ENCODE measurements at places on chromosomes 4 and X. TPM values are rescaled to one million over a fixed set of nuclear protein-coding genes. Genes with fewer than 3 reads are reported as not detected.
A peak's percentile ranks its signal among the peaks of the same experiment; 100 is the strongest.

Gene LRBA
- total RNA-seq = 62.4 TPM

DNA sequence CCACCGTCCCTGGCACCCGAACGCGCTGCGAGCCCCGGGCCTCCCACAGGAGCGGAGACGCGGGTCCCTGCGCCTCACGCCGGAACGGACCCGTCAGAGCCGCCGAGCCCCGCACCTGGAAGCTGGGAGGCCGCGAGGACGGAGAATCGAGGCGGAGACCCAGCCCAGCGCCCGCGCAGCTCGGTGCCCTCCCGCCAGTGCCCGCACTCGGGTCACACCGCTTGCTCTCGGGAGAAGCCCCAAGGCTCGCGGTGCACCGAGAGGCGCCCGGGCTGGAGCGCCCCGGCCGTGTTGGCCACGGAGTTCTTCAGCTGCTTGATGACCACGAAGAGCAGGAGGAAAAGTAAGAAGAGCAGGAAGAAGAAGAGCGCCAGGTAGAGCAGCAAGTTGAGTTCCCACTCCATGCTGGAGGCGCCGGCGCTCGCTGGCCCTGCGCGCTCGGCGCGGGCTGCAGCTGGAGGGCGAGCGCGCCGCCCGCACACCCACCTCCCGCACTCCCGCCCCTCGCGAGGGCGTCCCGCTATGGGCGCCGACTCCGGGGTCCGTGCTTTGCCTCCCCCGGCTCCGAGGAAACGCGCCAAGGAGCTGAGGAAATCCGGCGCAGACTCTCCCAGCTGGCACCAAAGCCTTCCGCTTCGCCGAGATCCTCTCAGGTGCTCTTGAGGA, at the start of gene SMIM43:
Gene SMIM43 (minus strand): TSS at position 463 of the 666 bp plus-strand sequence. CDS start 59 bp downstream, at position 404.
- DNase-seq = no peak
- no peaks in the 10 kb centered on the region for H3K36me3 ChIP-seq
- peak within 1 kb of the TSS; percentile 54 for H3K4me3 ChIP-seq
- no peak within 1 kb of the TSS for H3K27ac ChIP-seq

Gene CORIN
- total RNA-seq = not detected

- no peak overlapping the region for H3K27ac ChIP-seq
- no peaks in the 10 kb centered on the region for H3K36me3 ChIP-seq
- no peaks in the 10 kb centered on the region for H3K4me1 ChIP-seq
- H3K4me3 ChIP-seq = no peak overlapping the region
- no peak for DNase-seq
Measured at GRCh38 chrX:70808942-70809940, 99.3 kb downstream of the TEX11 start.

Gene ADH7
- total RNA-seq = not detected

GRCh38 chr4:123399627-123400358, 3.2 kb downstream of the SPRY1 start:
- H3K4me1 ChIP-seq = peaks cover 27% of the 10 kb centered on the region
- H3K36me3 ChIP-seq = peaks cover 32% of the 10 kb centered on the region
- H3K4me3 ChIP-seq = peak overlapping the region; percentile 83
- peak overlapping the region; percentile 86 for H3K27ac ChIP-seq
- no peak for DNase-seq

DNA sequence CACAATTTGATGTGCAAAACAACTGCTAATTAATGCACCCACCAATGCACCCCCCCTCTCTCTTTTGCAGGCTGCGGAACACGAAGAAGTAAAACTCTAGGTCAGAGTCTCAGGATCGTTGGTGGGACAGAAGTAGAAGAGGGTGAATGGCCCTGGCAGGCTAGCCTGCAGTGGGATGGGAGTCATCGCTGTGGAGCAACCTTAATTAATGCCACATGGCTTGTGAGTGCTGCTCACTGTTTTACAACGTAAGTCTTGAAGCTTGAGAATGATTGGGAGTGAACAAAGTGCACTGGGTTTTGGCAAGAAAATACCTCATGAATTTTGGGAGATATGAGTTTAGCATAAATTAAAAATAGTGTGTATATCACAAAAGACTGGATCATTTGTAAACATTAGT, 28.9 kb downstream of the TMPRSS11E start:
- H3K27me3 ChIP-seq = no peaks in the 10 kb centered on the region
- DNase-seq = no peak

DNA sequence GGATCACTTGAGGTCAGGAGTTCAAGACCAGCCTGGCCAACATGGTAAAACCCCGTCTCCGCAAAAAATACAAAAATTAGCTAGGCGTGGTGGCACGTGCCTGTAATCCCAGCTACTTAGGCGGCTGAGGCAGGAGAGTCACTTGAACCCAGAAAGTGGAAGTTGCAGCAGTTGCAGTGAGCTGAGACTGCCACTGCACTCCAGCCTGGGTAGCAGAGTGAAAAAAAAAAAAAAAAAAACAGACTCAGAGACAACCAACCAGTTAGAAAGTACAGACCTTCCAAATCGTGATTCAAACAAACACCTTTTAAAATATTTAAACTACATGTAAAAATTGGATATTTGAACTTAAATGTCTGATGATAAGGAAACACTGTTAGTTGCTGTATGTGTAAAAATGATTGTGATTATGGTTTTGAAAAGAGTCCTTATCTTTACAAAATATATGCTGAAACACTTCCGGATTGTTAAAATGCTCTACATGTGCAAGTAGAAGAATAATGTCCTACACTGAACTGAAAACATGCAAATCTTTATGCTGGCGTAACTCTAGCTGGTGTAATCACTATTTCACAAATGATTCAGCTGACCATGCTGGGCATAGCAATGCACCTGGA, 37.8 kb downstream of the SH3KBP1 start:
- no peaks in the 10 kb centered on the region for H3K27me3 ChIP-seq
- peaks cover 7% of the 10 kb centered on the region for H3K36me3 ChIP-seq
- H3K27ac ChIP-seq = peak overlapping the region; percentile 58
- peaks cover 39% of the 10 kb centered on the region for H3K4me1 ChIP-seq
- DNase-seq = no peak

GRCh38 chr4:171979461-171979860, 166.3 kb downstream of the GALNTL6 start:
- no peak overlapping the region for H3K27ac ChIP-seq
- H3K27me3 ChIP-seq = no peaks in the 10 kb centered on the region

GRCh38 chr4:103773691-103774231, 54.0 kb upstream of the TACR3 start:
- DNase-seq = no peak
- H3K36me3 ChIP-seq = no peaks in the 10 kb centered on the region
- H3K27ac ChIP-seq = no peak overlapping the region

Gene RHOXF2
- not detected for total RNA-seq

Gene CPZ
- total RNA-seq = not detected

DNA sequence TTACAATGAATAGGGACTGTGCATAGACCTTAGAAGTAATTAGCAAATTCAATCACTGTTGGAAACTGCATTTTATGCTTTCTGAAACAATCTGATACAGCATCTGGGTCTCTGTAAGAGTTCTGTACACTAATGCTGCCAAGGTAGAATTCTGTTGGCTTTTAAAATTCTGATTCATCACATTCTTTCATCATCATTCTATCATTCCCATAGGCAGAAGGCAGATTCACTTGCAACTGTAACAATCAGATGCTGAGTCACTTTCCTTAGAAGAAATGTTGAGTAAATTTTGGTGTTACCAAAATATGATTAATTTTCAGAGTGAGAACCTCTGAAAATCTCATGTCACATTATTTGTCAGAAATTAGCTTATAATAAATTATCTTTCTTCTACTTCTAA, 267.2 kb downstream of the MAPK10 start:
- no peaks in the 10 kb centered on the region for H3K36me3 ChIP-seq
- H3K4me3 ChIP-seq = no peak overlapping the region
- no peaks in the 10 kb centered on the region for H3K4me1 ChIP-seq

GRCh38 chrX:106341823-106342222, 173.7 kb downstream of the PWWP3B start:
- H3K36me3 ChIP-seq = no peaks in the 10 kb centered on the region
- no peak overlapping the region for H3K27ac ChIP-seq
- H3K4me1 ChIP-seq = no peaks in the 10 kb centered on the region
- H3K4me3 ChIP-seq = no peak overlapping the region
- H3K27me3 ChIP-seq = no peaks in the 10 kb centered on the region

Gene TEX11
- total RNA-seq = not detected

GRCh38 chrX:34578237-34578636, 78.8 kb downstream of the TMEM47 start:
- H3K27ac ChIP-seq = no peak overlapping the region
- no peaks in the 10 kb centered on the region for H3K36me3 ChIP-seq
- H3K4me3 ChIP-seq = no peak overlapping the region
- H3K27me3 ChIP-seq = no peaks in the 10 kb centered on the region
- no peaks in the 10 kb centered on the region for H3K4me1 ChIP-seq

- peaks cover 13% of the 10 kb centered on the region for H3K27me3 ChIP-seq
- no peak for DNase-seq
- no peak overlapping the region for H3K27ac ChIP-seq
- H3K4me3 ChIP-seq = no peak overlapping the region
- H3K4me1 ChIP-seq = no peaks in the 10 kb centered on the region
Measured at GRCh38 chrX:152899111-152899873, 1.4 kb downstream of the ZNF185 start.

Gene RAB39B
- total RNA-seq = 13.6 TPM

DNA sequence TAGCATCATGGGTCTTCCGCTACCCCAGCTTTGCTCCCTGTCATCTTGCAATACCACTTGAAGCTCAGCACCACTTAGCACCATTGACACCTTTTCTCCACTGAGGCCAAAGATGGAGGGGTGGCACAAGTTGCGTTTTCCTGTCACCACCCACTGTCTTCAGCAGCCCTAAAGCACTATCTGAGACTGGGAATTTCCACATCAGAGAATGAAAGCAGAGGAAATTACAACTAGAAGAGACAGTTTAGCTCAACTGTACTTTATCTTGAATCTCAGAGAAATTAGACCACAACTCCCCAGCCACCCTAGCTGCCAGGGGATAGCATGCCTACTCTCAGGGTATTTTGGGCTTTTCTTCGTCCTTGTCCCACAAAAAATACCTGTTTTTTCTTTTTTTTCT, 111.0 kb downstream of the DDIT4L start:
- DNase-seq = no peak
- H3K4me3 ChIP-seq = no peak overlapping the region
- H3K4me1 ChIP-seq = peaks cover 21% of the 10 kb centered on the region
- H3K27me3 ChIP-seq = peaks cover 12% of the 10 kb centered on the region
- H3K36me3 ChIP-seq = no peaks in the 10 kb centered on the region

DNA sequence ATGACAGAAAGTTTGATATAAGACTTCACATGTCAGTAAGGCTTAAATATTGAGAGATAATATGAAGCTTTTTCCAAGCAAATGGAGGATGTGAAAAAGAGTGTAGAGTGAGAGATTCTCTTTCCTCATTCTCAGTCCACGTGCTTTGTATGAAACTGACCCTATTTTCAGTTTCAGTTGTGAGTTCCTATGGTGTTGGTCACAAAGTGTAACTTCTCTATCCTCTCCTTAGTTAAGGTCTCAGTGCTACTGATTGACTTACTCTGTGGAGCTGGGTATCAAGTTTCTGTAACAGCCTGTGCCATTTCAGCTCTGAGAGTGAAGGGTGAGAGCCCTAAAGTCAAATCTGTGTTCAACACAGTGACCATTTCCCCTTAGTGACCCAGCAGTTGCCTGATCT, 277.2 kb downstream of the EPHA5 start:
- no peak for DNase-seq
- no peak overlapping the region for H3K4me3 ChIP-seq
- H3K27ac ChIP-seq = no peak overlapping the region
- no peaks in the 10 kb centered on the region for H3K27me3 ChIP-seq
- H3K4me1 ChIP-seq = no peaks in the 10 kb centered on the region
- H3K36me3 ChIP-seq = no peaks in the 10 kb centered on the region

DNA sequence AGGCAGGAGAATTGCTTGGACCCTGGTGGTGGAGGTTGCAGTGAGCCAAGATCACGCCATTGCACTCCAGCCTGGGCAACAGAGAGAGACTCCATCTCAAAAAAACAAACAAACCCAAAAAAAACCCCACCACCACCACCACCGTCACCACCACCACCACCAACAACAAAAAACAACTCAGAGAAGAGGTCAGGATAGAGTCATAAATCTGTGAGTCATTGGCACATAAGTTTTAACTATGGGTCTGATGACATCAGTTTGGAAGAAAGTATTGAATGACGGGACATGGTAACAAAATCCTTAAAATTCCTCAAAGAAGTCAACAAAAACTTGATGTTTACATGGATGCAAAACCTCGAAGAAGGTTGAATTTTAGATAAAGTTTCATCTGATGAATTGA, 288.0 kb upstream of the SFRP2 start:
- no peaks in the 10 kb centered on the region for H3K36me3 ChIP-seq
- no peak overlapping the region for H3K4me3 ChIP-seq
- H3K4me1 ChIP-seq = peaks cover 5% of the 10 kb centered on the region
- no peak for DNase-seq

Gene STATH
- total RNA-seq = not detected

Gene GSPT2
- total RNA-seq = 8.8 TPM

Gene PRDM5
- total RNA-seq = 0.17 TPM

DNA sequence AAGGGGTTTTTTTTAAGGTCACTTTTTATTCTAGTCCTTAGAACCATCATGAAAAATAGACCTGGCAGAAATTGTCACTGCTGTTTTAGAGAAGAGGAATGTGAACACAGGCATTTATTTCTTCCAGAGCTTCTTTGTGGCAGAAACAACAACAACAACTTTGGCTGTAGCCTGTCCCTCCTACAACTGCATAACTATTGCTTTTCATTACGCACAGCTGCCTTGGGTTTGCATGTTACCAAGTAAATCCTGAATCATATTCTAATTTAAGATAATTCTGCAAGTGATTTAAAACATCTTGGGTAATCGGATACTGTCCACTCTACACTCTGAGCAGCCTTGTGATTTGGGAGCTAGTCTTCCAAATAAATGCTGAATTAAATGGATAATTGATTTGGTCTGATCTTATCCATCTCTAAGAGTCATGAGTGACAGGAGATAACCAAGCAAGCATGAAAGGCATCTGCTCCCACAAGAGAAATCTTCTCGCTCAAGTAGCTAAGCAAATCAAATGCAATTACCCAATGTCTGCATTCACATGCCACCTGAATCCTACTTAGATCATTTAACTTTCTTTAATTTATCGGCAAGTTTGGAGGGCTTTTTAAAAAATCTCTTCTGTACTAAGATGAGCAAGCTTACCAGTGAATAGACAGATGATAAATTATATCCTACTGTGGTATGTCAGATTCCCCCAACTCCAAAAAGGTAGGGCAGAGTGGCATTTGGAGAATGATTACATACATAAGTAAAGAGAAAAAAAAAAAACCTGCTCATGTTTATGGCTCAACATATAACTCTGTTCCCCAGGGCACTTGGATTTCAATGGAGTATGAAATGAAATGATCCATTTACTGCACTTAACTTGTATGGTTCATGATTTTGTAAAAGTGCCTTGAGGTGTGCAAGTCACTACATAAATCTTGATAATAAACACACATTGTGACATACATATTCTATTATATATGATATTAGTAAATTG, 73.6 kb downstream of the EGF start:
- no peak for DNase-seq
- no peak overlapping the region for H3K27ac ChIP-seq
- H3K4me1 ChIP-seq = no peaks in the 10 kb centered on the region
- no peak overlapping the region for H3K4me3 ChIP-seq

GRCh38 chr4:168995537-168996295, 14.3 kb downstream of the CBR4 start:
- no peak overlapping the region for H3K4me3 ChIP-seq
- H3K27me3 ChIP-seq = no peaks in the 10 kb centered on the region
- peaks cover 11% of the 10 kb centered on the region for H3K36me3 ChIP-seq
- DNase-seq = no peak
- no peaks in the 10 kb centered on the region for H3K4me1 ChIP-seq
- H3K27ac ChIP-seq = no peak overlapping the region

- H3K4me3 ChIP-seq = no peak overlapping the region
- no peak overlapping the region for H3K27ac ChIP-seq
- H3K36me3 ChIP-seq = no peaks in the 10 kb centered on the region
- peaks cover 45% of the 10 kb centered on the region for H3K4me1 ChIP-seq
- H3K27me3 ChIP-seq = peaks cover 5% of the 10 kb centered on the region
- no peak for DNase-seq
Measured at GRCh38 chr4:83209419-83209818, 75.2 kb downstream of the COQ2 start.
